NCI-H1930 (cell line): ENCODE measurements at places on chromosomes 6 and 20.

DNA sequence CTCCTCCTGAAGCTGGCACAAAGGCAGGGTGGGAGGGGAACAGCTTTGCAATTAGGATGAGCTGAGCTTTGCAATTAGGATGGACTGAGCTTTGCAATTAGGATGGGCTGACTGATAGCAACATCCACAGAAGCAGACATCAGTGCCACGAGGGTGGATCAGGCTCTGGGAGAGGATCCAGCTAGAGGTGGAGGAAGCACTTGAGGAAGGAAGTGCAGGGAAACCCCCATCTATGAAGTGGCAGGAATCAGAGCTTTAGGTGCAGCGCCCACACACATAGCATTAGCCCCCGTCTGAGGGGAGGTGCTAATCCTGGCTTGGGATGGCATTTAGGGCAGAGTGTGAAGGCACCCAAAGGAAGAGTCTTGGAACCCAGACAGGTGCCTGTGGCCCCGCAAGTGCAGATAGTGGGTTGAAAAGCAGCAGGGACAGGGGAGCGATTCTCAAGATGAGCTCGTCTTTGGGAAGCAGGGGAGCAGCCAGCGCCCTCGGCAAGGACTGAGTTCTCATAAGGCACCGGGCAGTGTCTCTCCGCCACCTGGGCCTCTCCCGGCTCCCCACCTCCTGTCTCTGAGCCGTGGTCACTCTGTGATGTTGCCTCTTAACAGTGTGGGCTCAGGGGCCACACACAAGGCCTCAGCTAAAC, 12.0 kb upstream of the THBS2 start:
- DNase-seq, result no peak

- no peak for DNase-seq
Observed at GRCh38 chr6:36147294-36147693, 17.0 kb downstream of the MAPK13 start.

GRCh38 chr6:170022827-170023619, 267.9 kb downstream of the DLL1 start:
- no peak for DNase-seq

- DNase-seq, result no peak
Observed at GRCh38 chr6:157289764-157290163, 33.6 kb downstream of the TMEM242 start.

DNA sequence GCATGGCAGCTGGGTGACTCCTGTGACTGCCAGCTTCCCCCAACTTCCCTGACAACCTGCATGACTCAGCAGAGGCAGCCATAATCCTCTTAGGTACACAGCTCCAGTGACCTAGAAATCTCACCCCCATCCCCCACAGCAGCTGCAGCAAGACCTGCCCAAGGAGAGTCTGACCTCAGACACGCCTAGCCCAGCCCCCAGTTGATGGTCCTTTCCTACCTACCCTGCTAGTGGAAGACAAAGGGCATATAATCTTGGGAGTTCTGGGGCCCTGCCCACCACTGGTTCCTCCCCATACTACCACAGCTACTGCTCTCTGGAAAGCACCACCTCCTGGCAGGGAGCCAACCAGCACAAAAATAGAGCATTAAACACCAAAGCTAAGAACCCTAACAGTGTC, 90.2 kb downstream of the F13A1 start:
- no peak for DNase-seq

DNA sequence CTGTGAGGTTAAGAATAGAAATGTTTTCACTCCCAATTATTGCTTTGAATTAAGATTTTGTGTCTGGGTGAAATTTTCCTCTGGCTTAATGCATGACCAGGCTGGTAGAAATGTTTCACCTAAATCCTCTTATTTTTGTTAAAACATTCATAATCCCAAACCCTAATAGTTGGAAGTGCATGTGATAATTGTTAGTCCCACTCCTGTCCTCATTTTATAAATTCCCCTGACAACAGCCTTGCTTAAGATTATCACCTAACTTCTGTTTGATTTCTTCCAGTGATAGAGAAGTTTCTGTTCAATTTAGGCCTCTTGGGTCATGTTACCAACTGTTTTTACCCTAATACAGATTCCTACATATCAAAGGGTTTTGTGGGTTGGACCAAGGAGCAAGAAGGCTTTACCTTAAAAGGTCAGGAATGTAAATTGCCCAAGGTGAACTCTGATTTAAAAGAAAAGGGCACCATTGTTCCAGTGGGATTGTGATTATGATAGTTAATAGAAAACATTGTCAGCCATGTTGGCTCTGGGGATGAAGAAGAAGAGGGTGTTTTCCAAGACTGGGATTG, 158.7 kb upstream of the CENPW start:
- no peak for DNase-seq

DNA sequence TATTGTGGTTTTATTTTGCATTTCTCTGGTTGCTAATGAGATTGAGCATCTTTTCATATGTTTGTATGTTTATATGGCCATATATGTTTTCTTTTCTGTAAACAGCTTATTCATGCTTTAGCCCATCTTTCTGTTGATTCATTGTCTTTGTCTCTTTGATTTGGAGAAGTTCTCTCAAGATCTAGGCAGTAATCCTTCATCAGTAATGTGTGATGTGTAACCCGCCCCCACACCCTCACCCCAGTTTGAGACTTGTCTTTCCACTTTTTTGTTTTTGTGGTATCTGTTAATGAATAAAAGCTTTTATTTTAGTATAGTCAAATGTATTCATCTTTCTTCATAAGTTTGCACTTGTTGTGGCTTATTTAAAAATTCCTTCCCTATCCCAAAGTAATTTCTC, 26.0 kb downstream of the ZC3H12D start:
- no peak for DNase-seq

GRCh38 chr20:34575271-34575670, 16.8 kb downstream of the MAP1LC3A start:
- DNase-seq, result no peak

DNA sequence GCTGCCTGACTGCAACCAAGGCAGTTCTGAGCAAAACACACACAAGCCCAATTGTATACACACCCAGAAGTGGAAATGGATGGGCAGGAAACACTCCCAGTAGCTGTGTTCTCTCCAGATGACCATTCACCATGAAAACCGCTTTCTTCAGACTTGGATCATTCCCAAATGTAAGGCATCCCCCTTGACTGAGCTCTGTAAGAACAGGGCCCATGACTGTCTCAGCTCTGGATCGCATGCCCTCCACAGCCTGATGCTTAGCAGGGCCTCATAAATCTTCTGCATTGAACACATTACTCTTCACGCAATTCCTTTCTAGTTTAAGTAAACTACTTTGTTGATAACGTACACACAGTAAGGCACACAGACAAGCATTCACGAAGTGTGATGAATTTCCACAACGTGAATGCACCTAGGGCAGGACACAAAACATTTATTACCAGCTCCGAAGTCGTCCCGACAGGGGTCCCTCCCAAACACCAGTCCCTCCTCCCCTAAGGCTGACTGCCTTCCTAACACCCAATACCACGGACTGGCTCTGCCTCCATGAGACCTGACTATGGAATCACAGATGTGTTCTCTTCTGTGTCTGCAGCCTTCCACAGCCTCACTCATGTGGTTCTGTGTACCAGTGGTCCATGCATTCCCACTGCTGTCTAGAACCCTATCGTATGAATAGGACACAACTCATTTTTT, 31.7 kb downstream of the BMP7 start:
- DNase-seq, result no peak

DNA sequence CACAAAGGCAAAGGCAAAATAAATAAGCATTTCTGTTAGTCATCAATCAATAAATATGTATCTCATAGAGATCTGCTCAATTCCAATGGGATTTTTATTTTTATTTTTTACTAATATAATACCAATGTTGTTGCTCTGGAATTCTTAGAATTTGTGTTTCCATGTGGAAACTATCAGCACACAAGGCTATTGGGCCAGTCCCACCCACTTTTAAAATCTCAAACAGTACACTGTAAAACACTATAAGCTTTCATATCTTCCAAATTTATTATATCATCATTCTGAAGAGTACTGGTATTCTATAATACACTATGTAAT, 563.8 kb upstream of the MARCKS start:
- DNase-seq, result no peak

DNA sequence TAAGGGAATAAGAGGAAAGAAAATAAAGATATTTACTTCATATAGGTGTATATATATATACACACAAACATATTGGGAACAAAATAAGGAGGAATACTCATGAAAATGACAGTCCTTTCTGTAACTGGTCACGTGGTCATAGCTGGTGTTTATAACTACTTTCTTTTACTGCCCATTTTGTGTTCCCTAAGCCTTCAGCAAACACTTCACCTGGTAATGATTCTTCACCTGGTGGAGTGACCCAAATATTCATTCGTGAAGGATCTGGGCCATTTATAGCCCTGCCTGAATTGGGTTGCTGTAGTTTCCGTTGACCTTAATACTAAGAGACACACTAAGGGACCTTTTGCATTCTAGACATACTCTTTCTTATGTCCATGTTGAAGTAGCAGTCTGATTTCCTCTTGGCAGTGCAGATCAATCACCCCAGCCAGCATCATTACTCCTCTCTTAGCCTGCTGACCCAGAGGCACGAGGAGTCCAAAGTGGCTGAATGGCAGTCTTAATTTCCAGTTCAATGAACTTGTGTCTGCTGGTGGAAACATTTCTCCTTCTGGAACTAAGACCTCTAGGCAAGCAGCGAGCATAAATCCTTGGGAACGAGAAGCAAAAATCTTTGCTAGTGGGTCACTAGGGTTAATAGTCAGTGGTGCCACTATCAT, 39.9 kb upstream of the IYD start:
- DNase-seq, result no peak

- DNase-seq, result no peak
Observed at GRCh38 chr20:10483691-10484090, 48.6 kb downstream of the SLX4IP start.

- no peak for DNase-seq
Observed at GRCh38 chr20:47021850-47022249, 127.2 kb downstream of the EYA2 start.

DNA sequence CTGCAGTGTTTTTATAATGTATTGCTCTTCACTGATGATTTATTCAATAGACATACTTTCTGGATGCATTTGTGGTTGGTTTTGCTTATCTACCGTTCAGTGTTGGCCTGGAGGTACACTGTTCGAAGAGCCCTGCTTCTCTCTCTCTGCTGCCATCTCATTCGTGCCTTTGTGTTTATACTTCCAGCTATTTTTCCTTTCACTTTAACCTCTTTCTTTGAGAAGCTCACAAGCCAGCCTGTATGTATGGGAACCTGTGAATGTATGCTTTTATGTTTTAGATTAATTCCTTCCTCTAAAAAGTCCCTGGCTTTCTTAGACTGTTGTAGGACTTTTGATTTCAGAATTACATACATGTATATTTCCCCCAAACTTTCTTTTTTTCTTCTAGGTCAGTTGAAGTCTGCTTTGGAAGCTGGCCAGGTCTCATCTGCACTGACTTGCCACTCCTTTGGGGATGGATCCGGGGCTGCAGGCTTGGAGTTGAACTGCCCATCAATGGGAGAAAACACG, 83.0 kb downstream of the SCAND1 start:
- DNase-seq, result no peak

DNA sequence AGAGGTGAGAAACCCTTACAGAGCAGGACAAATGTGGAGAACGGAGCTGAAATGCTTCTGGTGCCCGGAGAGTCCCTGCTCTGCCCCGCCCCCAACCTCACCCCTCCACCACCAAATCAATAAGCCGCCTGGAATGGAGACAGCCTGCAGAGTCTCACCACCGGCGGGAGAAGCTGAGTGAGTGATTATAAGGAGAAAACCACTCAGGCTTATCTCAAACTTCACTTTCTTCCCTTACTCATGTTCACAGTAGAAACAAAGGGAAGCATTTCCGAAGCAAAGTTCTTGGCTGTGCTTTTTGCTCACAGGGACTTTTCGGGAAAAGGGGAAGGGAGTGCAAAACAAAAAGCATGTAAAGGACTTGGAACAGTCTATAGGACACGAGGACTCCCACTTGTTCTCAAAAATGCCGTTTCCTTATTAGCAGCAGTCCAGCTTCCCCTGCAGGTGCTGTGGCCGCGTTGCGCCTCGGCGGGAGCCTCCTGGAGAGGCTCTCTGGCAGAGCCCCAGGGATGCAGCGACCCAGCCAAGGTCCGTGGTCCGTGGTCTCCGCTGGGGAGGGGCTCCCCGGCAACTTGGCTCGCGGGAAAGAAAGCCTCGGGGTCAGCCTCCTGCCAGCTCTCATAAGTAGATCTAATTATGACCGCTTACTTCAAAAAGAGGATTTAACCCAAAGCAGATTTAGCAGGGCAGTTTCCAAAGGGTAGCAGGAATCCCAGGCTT, 64.8 kb upstream of the TMEM30A start:
- no peak for DNase-seq
